Epithelial cell of proximal tubule (primary cell): ENCODE measurements at places on chromosomes 7 and 10.

- DNase-seq = no peak
Observed at GRCh38 chr7:76428868-76429805, 4.4 kb downstream of the ZP3 start.

DNA sequence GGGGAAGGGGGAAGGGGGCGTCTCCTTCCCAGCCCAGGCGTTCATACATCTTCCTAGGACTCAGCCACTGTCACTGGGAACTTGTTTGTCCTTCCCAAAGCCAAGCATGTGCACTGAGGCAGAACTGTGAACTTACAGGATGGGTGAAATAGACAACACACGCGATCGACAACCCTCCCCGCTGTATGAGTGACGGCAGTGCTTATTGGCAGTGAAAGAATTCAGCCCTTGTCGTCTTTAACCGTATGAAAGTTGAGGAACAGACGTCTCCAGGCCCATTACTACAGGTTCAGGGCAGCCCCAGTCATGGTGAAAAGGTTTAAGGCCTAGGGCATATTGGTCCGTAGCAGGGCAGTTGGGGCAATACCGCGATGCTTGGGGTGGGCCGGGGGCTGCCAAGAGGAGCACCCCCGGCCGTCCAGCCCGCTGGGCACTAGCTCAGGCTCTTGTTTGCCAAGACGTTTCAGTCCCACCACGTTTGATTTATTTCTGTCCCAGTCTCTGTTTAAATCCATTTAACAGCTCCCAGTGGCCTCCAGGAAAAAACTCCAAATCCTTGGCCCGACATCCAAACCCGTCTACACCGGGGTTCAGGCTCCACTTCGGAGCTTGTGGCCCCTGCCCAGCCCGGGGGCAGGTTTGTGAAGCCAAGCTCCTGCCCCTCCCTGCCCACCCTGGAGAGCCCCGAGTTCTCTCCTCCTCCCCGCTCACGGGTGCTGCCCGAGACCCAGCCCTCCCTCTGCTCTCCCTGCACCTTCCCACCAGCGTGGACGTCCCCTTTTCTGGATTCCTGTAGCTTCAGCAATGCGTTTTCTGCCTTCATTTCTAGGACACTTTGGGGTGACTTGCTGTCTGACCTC, 159.8 kb downstream of the DNAJB6 start:
- DNase-seq = no peak

- DNase-seq = no peak
Observed at GRCh38 chr10:18164093-18164492, 23.9 kb downstream of the CACNB2 start.

- DNase-seq = peak; percentile 83
Observed at GRCh38 chr10:78029269-78030226, at the start of gene POLR3A. Gene POLR3A, minus strand, starts transcription at chr10:78029515. Its CDS starts 108 bp downstream, at chr10:78029407.

DNA sequence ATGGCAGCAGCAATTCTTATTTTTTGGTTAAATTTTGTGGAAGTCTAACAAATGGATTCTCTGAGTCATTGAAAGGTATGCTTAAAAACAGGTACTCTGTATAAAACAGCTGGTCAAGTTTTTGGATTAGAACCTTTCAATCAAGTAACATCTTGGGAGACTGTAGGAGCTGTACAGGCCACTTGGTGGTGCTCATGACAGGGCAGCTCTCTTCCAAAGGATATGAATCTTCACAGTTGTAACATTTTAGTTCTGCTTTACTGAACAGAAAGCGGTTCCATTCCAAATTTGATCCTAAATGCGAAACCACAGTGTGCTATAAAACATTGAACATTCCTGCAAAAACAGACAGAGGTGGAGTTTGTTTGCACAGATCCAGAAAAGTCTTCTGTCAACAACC, 44.5 kb upstream of the AGR3 start:
- no peak for DNase-seq

GRCh38 chr10:70135046-70135445, 2.4 kb upstream of the AIFM2 start:
- no peak for DNase-seq
